ENCODE measurements at places on chromosomes 13 and 19.

GRCh38 chr13:49897713-49898112, 38.4 kb downstream of the SPRYD7 start:
- no peak for DNase-seq

GRCh38 chr19:3698974-3699740, 1.1 kb downstream of the PIP5K1C start:
- DNase-seq, result no peak

DNA sequence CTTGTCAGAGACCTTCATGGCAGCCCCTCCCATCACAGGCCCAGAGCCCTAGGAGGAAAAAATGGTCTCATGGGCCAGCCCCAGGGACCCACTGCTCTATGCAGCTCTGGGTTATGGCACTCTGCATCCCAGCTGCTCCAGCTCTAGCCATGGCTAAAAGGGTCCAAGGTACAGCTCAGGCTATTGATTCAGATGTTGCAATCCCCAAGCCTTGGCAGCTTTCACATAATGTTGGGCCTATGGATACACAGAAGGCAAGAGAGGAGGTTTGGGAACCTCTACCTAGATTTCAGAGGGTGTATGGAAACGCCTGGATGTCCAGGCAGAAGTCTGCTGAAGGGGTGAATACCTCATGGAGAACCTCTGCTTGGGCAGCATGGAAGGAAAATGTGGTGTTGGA, 996.0 kb downstream of the PCDH9 start:
- no peak for DNase-seq

GRCh38 chr19:55176076-55176475, 4.0 kb downstream of the SYT5 start:
- no peak for DNase-seq

- DNase-seq, result no peak
These were observed 72.6 kb upstream of the SERP2 start for GRCh38 chr13:44300895-44301638.

Measured in activated CD8-positive, alpha-beta memory T cell treated with anti-CD3 and anti-CD28 coated beads, Interleukin-2, amount 50 U/mL, for 4 hours (primary cell).